ENCODE measurements at places on chromosomes 5 and 9. TPM values are rescaled to one million over a fixed set of nuclear protein-coding genes. Genes with fewer than 3 reads are reported as not detected.

STPG3 gene
- total RNA-seq = not detected

TTC23L gene
- not detected for total RNA-seq

FYB1 gene
- total RNA-seq = 372 TPM

SLCO6A1 gene
- not detected for total RNA-seq

RORB gene
- not detected for total RNA-seq

NPDC1 gene
- total RNA-seq = 57.0 TPM

PCDHGA3 gene
- not detected for total RNA-seq

CCDC69 gene
- 93.5 TPM for total RNA-seq

GPRIN1 gene
- 0.73 TPM for total RNA-seq

BARHL1 gene
- total RNA-seq = not detected

BSPRY gene
- 0.35 TPM for total RNA-seq

MEF2C gene
- 4.2 TPM for total RNA-seq

HRCT1 gene
- not detected for total RNA-seq

WDR38 gene
- not detected for total RNA-seq

MAMDC4 gene
- total RNA-seq = 10.7 TPM

CDKN2B gene
- 1.4 TPM for total RNA-seq

UNC5A gene
- total RNA-seq = not detected

ARID3C gene
- total RNA-seq = not detected

EGFL7 gene
- total RNA-seq = 0.43 TPM

EGFLAM gene
- not detected for total RNA-seq

ERAP2 gene
- total RNA-seq = 54.2 TPM

Data from T-cell (primary cell).